ENCODE measurements at places on chromosomes 12 and 14.

DNA sequence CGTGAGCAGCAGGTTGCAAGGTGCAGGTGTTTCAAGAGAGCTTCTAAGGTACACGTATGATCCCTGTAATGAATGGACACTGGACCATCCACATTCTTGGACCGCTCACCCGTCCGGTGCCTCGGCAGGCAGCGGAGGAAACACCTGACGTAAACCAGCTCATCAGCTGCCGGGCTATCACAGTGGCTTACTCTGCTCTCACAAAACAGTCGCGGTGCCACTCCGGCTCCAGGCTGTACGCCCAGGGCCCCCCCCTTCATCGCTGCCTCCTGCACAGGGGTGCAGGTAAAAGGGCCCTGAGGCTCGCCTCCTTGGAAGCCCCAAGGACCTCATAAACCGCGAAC, 436 bp downstream of the VPS33A start:
- DNase-seq: no peak

GRCh38 chr12:6405963-6406362, 22.0 kb downstream of the LTBR start:
- no peak for DNase-seq

DNA sequence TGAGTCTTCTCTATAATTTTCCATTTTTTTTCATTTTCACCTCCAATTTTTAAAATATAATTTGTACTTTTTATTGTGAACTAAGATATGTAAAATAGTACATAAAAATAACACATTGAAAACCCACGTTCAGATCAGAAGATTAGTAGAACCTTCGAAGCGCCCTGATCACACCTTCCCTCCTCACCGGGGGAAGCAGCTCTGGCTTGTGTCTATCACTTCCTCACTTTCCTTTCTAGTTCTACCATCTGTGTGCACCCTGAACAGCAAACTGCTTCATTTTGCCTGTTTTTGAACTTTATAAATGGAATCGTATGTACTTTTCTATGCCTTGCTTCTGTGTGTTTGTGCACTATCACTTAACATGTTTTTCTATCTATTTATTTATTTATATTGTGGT, 11.8 kb upstream of the CD27 start:
- no peak for DNase-seq

GRCh38 chr12:115697340-115697739, 580.2 kb downstream of the MED13L start:
- no peak for DNase-seq

GRCh38 chr14:94816113-94816512, 46.2 kb upstream of the GSC start:
- DNase-seq: peak; percentile 31

DNA sequence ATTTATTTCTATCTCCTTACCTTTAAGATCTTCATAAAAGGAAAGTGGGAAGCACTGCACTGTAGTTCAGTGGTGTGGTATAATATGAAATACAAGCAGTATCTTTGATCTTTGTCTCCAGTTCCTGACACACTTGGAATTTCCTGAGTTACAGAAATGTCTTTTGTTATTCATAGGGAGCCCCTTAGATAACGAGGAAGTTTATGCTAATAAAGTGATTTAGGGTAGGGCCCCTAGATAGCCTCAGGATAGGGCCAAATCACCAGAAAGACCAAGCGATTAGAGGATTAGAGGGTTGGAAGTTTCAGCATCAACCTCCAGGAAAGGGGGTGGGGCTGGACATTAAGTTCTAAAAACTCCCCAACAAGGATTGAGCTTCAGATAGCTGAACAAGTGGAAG, 29.9 kb upstream of the DDHD1 start:
- DNase-seq: peak; percentile 64

DNA sequence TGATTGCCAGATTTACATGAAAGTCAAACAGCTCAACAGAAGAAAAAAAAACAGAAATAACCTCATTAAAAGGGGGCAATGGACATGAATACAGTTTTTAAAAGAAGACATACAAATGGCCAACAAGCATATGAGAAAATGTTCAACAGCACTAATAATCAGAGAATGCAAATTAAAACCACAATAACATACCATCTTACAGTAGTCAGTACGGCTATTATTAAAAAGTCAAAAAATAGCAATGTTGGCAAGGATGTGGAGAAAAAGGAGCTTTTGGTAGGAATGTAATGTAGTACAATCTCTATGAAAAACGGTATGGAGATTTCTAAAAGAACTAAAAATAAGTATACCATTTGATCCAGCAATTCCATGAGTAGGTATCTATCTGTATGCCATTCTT, 272.1 kb downstream of the CEP128 start:
- DNase-seq: no peak

DNA sequence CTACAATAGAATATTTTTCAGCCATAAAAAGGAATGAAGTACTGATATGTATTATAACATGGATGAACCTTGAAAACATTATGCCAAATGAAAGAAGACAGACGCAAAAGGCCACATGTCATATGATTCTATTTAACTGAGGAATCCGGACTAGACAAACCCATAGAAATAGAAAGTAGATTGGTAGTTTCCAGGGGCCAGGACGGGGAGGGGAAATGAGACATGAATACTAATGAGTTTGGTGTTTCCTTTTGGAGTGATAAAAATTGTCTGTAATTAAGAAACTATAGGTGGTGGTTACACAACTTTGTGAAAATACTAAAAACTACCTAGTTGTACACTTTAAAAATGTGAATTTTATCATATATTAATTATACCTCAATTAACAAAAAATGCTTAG, 247.6 kb downstream of the BCAT1 start:
- DNase-seq: no peak

DNA sequence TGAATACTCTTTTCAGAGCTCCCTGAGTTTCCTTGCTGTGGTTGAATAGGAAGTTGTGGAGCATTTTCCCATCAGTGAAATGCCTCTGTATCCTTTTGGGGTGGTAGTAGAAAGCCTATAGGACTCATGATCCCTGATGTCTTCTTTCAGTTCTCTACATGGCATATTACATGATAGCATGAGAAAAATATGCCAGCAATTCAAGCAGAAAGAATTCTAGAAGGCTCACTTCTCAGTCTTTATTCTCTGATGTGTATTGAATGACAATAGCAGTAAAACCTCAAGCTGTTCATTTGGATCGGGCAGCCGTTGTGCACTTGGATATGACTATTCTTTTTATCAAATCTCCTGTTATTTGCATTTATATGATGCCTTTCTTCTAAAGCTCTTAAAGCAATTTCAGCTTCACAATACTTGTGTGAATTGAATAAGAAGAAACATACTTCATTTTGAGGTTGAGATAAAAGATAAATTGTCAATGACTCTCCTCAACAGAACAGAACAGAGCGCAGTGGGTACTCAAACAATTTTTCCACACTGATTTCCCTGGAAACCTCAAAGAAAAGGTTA, 251.5 kb upstream of the FBXO33 start:
- DNase-seq: no peak

GRCh38 chr12:124027753-124028554, 54.9 kb downstream of the ZNF664 start:
- DNase-seq: no peak

DNA sequence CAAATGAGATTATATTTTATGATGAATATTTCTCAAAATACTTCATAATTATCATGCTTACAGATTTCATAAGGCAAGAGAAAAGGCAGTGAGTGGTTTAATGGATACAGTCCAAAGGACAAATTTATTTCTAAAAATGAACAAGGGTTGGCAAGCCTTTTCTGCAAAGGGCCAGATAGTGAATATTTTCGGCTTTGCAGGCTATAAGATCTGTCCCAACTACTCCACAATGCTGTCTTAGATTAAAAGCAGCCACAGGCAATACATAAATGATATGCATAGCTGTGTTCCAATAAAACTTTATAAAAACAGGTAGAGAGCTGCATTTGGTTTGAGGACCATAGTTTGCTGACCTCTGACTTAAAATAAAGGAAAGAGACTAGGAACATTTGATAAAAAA, 42.9 kb upstream of the STK38L start:
- no peak for DNase-seq

GRCh38 chr12:25503666-25504065, 49.4 kb downstream of the LMNTD1 start:
- no peak for DNase-seq

- DNase-seq: no peak
Observed at GRCh38 chr12:131375261-131375971, 335.5 kb upstream of the SFSWAP start.

- peak; percentile 80 for DNase-seq
Observed at GRCh38 chr12:54229624-54230212, 40.9 kb upstream of the SMUG1 start.

GRCh38 chr14:99947695-99948094, 117.5 kb upstream of the EVL start:
- DNase-seq: no peak

GRCh38 chr14:24179961-24180796, 8.3 kb downstream of the REC8 start:
- peak; percentile 39 for DNase-seq

DNA sequence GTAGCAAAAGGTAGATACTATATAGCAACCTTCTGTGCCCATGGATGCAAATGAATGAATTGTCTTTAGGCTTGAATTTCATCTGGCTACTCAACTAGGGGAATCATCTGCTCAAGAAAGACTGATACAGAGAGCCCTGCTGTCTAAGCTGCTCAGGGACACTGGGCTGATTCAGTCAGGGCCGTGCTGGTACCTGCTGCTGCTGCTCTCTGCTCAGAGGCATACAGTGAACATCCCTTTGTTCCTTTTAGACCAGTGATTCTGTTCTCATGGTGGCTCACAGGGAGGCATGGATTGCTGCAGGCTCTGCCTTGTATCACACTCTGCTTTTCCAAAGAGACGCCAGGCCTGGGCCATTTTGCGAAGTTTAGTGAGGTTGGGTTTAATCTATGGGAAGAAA, 14.1 kb downstream of the EIF2B2 start:
- DNase-seq: no peak

GRCh38 chr14:54085841-54086240, 129.2 kb upstream of the BMP4 start:
- no peak for DNase-seq

DNA sequence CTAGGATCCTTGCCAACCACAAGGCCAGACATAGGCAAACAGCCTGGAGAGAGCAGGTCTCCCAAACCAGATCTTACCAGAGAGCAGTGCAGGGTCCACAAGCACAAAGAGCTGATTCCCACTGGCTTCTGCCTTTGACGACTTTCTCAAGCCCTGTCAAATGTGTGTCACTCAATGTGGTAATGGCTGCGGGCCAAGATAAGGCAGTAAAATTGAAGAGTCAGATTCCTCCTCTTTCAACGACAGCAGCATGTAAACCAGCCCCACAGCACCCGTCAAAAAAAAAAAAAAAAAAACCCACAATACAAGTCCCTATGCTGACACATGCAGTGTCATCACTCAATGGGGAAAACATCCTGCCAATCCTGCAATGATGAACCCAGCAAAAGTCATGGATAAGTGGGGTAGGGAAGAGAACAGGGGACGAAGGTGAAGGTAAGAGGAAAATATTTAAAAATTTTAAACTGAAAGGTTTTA, at the start of gene STON2:
Gene STON2, minus strand, starts transcription at position 123 of the 477 bp plus-strand sequence. CDS start 1,942 bp downstream, outside the sequence.
- peak; percentile 77 for DNase-seq

DNA sequence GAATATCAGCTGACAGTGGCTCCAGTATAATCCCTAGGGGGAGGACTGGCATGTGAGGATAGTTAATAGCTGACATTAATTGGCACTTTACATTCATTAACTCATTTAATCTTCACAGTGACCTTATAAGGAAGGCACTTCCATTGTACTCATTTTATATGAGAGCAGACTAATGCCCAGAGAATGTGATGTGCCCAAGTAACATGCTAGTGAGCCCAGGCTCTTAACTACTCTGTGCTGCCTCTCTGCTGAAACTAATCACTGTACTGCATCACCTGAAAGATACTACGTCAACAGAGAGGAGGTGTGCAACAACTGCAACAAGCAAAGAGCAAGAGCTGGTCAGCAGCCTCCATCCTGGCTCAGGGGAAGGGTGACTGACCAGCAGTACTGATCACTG, 40.1 kb downstream of the GALNT4 start:
- DNase-seq: peak; percentile 22

GRCh38 chr14:53430870-53431269, 277.7 kb upstream of the DDHD1 start:
- DNase-seq: no peak

- peak; percentile 98 for DNase-seq
Observed at GRCh38 chr12:98439981-98440581, 75.3 kb upstream of the TMPO start.

DNA sequence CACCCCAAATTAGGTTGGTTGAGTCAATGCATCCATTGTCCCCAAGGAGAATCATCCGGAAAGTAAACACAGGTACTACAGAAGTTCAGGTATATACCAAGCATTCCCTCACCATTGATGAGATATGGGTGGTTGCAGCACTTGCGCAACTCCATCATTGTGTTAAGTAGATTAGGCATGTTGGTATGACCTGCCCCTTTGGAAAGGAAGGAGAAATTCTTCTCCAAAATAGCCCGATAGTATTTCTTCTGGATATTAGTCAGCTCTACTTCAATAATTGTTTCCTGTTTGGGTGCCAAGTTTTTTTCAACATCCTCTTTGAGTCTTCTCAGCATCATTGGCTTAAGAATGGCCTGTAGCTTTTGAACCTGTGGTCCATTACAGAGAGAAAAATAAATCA, 21.3 kb upstream of the SUPT16H start:
- DNase-seq: peak; percentile 14

GRCh38 chr12:6231359-6232268, 31.4 kb downstream of the CD9 start:
- no peak for DNase-seq

GRCh38 chr12:31023271-31023724, 50.4 kb upstream of the DDX11 start:
- DNase-seq: no peak

GRCh38 chr12:9943240-9943639, 11.1 kb upstream of the CLEC2A start:
- DNase-seq: no peak

DNA sequence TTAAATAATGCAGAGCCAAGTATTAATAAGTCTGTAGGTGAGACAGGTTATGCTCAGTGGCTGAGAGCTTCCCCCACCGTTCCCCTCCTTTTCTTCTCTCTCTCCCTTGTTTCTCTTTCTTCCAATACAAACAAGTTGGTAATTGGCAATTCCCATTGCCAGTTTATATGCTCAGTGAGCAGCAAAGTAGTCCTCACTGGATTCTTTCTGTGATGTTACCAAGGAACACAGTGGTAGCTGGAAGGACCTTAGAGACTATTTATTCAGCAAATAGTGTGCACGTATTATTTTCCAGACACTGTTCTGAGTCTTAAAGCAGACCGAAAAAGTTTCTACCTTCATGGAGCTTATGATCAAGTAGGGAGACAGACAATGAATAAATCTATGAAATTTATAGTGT, 344.4 kb downstream of the FUT8 start:
- no peak for DNase-seq

DNA sequence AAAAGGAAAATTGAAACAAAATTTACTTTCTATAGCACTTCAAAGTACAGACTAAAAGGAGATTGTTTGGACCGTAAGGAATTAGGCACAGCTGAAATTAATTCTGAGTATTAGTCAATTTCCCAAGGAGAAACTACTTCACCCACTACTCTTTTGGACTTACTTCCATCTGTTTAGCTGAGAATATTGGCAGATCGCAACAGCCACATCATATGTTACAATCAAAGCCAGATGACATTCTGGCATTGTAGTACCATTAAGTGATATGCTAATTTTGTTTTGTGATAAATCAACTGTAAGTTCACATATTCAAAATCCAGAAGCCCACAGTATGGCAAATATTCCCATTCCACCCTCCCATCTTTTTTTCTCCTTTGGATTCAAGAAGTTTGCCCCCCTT, 47.1 kb upstream of the ANKS1B start:
- DNase-seq: no peak

All from A673 (cell line).